ENCODE measurements at places on chromosomes 4 and X. TPM values are rescaled to one million over a fixed set of nuclear protein-coding genes. Genes with fewer than 3 reads are reported as not detected.

The RAP2C gene
- 21.9 TPM for polyA plus RNA-seq

The ZIC3 gene
- 3.7 TPM for polyA plus RNA-seq

The RAP1GDS1 gene
- 41.1 TPM for polyA plus RNA-seq

The MAOB gene
- not detected for polyA plus RNA-seq

The GSPT2 gene
- polyA plus RNA-seq: 25.4 TPM

The LINC00632 gene
- 13.8 TPM for polyA plus RNA-seq

The MFAP3L gene
- 1.8 TPM for polyA plus RNA-seq
